ENCODE measurements at places on chromosomes 3 and 15.

DNA sequence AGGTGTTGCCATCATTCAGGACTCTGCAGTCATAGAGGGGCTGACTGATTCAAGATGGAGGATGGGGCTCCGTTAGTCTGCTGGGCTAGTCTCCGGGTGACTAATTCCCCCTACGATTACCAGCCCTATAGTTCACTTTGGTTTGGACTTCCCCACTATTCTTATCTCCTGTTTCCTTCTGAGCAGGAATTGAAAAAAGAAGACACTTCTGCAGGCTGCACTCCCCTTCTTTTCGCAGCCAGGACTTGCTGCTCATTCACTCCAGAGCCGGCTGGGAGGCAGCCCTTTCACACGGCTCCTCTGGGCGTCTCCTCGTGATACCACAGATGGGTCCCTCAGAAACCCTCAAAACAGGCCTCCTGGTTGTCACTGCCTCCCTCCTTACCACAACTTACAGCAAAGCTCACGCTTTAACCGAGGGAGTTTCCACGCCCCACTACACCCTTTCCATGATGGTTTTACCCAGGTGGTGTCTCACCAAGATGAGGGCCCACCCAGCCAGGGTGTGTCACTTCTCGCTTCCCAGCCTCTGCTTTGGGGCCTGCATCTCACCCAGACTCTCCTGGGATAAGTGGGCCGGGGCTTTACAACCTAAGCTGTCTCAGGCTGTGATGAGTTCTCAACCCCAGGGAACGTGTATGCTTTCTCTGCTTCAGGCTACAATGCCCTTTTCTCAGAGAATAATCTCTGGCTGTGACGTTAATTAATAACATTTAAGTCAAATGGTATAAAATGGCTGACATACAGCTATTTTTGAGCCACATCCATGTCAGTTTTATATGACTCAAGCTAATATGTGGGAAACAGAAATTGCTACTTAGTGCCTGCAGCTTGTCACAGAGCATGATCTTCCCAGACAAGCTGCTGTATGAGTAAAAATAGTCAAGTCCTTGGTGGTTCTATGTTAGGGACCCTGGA, 11.9 kb downstream of the CX3CR1 start:
- DNase-seq, result no peak

DNA sequence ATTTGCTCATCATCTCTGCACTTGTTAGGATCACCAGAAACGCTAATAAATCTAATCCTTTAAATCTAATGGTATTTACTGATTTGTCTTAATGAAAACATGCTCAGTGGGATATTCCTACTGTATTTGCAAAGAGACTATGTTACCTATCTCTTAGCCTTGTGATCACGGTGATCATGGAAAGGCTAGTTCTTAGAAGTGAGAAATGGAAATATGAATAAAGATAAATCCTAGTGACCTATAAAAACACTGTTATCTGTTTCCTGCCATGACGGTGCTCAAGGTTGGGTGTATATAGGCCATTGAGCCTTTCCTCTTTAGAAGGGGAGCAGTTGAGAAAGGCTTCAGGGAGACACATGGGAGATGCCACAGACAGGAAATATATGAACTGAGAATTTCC, 116.3 kb downstream of the THRB start:
- DNase-seq, result no peak

- no peak for DNase-seq
Measured at GRCh38 chr3:157499342-157499963, 3.8 kb downstream of the VEPH1 start.

DNA sequence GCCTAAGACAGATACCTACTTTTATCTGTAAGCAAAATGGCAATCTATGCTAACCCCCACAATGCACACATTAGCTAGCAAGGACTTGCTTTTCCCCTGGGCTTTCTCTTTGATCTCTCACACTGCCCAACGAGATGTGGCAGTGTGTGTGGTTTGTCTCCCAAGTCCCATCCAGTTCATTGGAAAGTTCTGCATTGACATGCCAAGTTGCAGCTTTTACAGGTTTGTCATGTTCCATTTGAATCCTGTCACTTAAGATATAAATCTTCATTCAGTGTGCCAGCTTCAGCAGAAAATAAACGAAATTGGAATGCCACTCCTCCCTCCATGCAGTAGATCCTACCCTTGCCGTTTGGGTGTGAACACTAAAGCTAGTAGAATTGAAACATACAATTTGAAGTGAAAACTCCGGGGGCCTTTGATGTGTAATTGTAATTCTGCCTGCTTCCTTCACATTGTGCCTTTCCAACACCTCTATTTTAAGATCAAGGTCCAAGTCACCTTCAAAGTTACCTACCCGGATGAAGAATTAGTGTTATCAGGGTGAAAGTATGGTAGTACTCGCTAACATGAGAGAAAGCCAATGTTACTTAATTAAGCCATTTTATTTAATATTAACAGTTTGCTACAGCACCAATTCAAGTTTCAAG, 130.9 kb upstream of the BHLHE40 start:
- no peak for DNase-seq

DNA sequence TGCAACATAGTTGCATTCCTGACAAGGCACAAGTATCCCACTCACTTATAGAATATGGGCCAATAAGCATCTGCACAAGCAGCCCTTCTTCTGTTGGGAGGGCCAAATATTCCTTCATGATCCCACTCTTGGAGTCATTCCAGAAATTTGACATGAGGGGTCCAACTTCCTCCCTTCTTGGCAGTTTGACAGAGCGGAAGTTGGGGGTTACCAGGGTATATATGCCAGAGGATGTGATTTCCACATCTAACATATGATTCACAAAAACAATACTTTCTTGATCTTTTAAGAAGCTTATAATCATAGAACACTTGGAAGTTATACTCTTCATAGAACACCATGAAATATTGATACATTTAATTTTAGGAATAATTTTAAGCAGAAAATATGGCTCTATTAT, 100.9 kb upstream of the CRBN start:
- DNase-seq, result no peak

- no peak for DNase-seq
Measured at GRCh38 chr15:41921167-41921566, 27.3 kb upstream of the SPTBN5 start.

- no peak for DNase-seq
Measured at GRCh38 chr3:14812196-14812790, 6.5 kb upstream of the FGD5 start.

Measured in NCI-H2107 (cell line).